ENCODE measurements at places on chromosomes 6 and 20.

GRCh38 chr6:2883673-2884072, 19.4 kb downstream of the SERPINB9 start:
- no peak for DNase-seq
- H3K27me3 ChIP-seq = no peaks in the 10 kb centered on the region
- no peaks in the 10 kb centered on the region for H3K36me3 ChIP-seq
- H3K4me3 ChIP-seq = no peak overlapping the region
- H3K4me1 ChIP-seq = no peaks in the 10 kb centered on the region

DNA sequence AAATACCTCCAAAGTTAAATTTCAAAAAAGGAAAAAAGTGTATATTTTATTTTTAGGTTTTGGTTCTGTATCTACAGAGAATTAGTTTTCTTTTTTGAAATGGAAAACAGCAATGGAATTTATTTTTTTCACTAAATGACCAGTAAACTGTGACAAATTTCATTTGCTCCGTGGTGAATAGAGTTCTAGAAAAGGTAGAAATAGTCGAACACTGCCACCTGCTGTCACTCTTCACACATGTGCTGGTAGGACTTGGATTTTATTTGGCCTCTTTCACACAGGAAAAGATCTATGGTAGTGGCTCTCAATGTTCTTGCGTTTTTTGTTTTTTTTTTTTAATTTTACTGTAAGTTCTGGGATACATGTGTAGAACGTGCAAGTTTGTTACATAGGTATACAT, 312.5 kb downstream of the EYA4 start:
- H3K36me3 ChIP-seq = no peaks in the 10 kb centered on the region
- no peaks in the 10 kb centered on the region for H3K27me3 ChIP-seq
- DNase-seq = no peak
- H3K4me3 ChIP-seq = no peak overlapping the region
- H3K4me1 ChIP-seq = peaks cover 5% of the 10 kb centered on the region

DNA sequence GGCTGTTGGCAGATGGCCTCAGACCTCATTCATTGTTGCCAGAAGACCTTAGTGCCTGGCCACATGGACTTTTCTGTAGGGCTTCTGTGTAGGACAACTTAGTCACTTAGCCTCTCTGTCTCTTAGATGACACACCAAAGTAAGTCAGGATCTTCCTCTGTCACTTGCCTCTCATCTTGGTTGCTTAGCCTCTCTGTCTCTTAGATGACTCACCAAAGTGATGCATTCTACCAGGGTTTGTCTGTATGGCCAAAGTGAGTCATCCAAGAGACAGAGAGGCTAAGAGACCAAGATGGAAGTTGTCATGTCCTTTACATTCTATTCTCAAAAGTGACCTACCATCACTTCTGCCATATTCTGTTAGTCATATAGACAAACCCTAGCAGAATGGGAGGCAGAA, 255.9 kb upstream of the DEFB112 start:
- no peaks in the 10 kb centered on the region for H3K4me1 ChIP-seq
- no peaks in the 10 kb centered on the region for H3K27me3 ChIP-seq
- no peaks in the 10 kb centered on the region for H3K36me3 ChIP-seq
- no peak for DNase-seq
- H3K27ac ChIP-seq = no peak overlapping the region
- H3K4me3 ChIP-seq = no peak overlapping the region

DNA sequence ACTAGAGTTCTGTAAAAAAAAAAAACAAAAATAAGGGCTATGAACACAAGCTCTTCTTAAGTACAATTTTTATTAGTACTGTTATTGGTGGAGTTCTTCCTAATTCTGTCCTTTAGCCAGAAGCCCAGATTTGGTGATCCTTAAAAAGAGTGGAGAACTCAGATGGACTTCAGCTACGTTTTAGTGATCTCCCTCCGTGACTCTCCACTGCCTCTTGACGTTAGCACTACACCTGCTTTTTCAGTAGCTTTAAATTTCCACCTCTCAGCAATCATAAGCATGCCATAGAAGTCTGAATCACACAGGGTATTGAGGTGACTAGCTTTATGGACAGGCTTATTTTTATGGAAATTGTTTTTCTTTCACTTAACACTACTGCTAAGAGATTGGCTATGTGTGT, 17.7 kb downstream of the DHX35 start:
- no peak overlapping the region for H3K4me3 ChIP-seq
- H3K4me1 ChIP-seq = no peaks in the 10 kb centered on the region
- DNase-seq = no peak
- no peak overlapping the region for H3K27ac ChIP-seq
- H3K36me3 ChIP-seq = peaks cover 10% of the 10 kb centered on the region

DNA sequence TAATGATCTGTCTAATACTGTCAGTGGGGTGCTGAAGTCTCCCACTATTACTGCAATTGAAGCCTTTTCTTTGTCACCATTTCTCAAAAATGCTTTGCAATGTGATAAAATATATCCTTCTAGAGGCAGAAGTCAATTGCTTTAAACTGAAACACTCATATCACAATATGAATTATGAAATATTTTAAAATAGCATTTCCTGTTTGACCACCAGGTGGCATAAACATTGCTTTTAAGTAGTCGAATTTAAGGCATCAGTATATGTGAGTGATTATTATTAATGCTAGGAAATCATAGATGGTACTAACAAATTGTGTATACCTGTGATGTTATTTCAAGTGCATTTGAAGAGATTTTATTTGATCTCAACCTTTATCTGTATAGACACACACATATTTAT, 87.5 kb downstream of the MEI4 start:
- H3K27me3 ChIP-seq = no peaks in the 10 kb centered on the region
- H3K4me1 ChIP-seq = no peaks in the 10 kb centered on the region

GRCh38 chr20:51500311-51500710, 42.2 kb downstream of the NFATC2 start:
- no peak for DNase-seq
- no peaks in the 10 kb centered on the region for H3K36me3 ChIP-seq
- H3K4me1 ChIP-seq = peaks cover 36% of the 10 kb centered on the region

GRCh38 chr6:164108092-164108491, 693.6 kb downstream of the QKI start:
- no peak overlapping the region for H3K4me3 ChIP-seq
- no peak overlapping the region for H3K27ac ChIP-seq
- H3K36me3 ChIP-seq = no peaks in the 10 kb centered on the region
- H3K27me3 ChIP-seq = no peaks in the 10 kb centered on the region
- peaks cover 8% of the 10 kb centered on the region for H3K4me1 ChIP-seq

GRCh38 chr6:50961611-50962010, 142.9 kb downstream of the TFAP2B start:
- H3K4me1 ChIP-seq = no peaks in the 10 kb centered on the region
- DNase-seq = no peak
- H3K27me3 ChIP-seq = no peaks in the 10 kb centered on the region

DNA sequence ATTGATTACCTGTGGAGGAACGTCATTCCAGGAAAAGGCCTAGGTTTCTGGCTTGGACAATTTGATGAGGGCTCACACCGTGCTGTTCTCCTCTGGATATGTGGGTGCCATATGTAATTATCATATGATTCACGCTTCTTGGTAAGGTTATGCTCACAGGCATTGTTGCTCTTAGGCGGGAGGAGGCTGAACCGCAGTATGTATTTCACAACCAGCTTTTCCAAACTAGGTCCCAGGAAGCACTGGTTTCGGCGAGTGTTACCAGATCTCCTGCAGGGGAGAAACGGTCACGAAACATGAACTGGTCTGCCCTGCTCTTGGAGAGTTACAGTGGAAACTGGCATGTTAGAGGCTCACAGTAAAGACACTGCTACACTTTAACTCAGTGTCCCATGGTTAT, 793 bp upstream of the FAM50B start:
- H3K4me3 ChIP-seq = peak overlapping the region; percentile 48
- no peak for DNase-seq
- H3K27me3 ChIP-seq = no peaks in the 10 kb centered on the region
- H3K27ac ChIP-seq = peak overlapping the region; percentile 61

DNA sequence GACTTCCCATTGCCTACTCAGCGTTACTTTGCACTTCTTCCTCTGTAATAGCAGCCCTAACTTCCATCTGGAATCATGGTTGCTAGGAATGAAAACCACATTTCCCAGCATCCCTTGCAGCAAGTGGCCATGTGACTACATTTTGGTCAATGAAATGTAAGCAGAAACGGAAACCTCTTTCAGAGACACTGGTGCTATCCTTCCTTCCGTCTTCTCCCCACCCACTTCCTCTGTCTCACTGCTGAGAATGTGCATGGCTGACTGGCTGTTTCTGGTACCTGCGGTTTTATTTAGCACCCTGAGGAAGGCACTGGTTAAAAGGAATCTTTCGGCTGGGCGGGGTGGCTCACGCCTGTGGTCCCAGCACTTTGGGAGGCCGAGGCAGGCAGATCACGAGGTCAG, 107.4 kb downstream of the SCML4 start:
- H3K4me3 ChIP-seq = no peak overlapping the region
- no peak for DNase-seq
- H3K27me3 ChIP-seq = no peaks in the 10 kb centered on the region

- H3K4me3 ChIP-seq = peak overlapping the region; percentile 90
- peak; percentile 55 for DNase-seq
- H3K36me3 ChIP-seq = no peaks in the 10 kb centered on the region
- H3K27ac ChIP-seq = peak overlapping the region; percentile 70
- H3K27me3 ChIP-seq = no peaks in the 10 kb centered on the region
- H3K4me1 ChIP-seq = peaks cover 73% of the 10 kb centered on the region
These were observed 3.1 kb downstream of the PLCG1 start for GRCh38 chr20:41140226-41141133.

DNA sequence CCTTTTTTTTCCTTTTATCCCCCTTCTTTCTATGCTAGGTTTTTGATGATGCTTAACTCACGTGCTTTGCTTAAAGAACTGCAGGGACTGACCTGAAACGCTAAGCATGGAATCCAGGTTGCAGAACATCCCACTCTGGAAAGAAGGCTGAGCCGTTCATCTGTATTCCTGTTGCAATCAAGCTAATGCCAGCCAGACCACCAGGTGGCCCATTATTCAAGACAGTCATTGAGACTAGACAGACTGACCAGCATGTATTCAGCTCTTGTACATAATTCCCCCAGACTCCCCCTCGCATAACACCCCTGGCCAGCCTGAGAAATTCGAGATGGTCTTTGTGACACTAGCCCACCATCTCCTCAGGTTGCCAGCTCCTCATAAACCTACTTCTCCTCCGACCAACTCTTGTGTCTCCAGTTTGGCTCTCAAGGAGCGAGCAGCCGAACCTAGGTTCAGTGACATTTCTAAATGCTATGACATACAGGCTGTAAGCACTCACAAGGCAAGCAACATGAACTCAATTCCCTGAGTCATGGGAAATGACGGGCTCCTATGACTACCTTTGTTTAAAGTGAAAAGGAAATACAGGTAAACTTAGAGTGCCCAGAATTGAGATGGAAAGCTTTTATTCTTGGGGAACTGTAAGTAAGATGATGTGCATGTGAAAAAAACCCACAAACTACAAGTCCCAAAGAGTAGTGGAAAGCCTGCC, 309.3 kb upstream of the CDYL start:
- no peak for DNase-seq
- no peak overlapping the region for H3K4me3 ChIP-seq

DNA sequence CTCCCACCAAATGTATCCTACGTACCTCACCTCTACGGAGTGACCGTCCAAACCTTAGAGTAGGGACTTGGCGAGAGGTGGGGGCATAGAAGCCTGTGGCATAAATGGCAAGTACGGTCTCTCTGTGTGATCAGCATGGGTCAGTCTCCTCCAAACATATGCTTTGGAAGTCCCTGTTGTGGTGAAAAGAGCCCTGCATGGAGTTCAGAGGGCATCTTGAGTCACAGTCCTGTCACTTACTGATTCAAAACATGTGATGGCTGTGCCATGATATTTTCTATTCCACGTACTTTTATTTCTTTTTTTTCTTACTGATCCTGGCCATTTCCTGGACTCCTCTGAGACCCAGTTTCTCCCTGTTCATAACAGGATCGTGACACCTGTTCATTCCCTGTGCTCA, 67.5 kb upstream of the CEP85L start:
- H3K27ac ChIP-seq = no peak overlapping the region
- H3K4me3 ChIP-seq = no peak overlapping the region
- H3K36me3 ChIP-seq = no peaks in the 10 kb centered on the region
- DNase-seq = no peak
- no peaks in the 10 kb centered on the region for H3K27me3 ChIP-seq
- no peaks in the 10 kb centered on the region for H3K4me1 ChIP-seq

DNA sequence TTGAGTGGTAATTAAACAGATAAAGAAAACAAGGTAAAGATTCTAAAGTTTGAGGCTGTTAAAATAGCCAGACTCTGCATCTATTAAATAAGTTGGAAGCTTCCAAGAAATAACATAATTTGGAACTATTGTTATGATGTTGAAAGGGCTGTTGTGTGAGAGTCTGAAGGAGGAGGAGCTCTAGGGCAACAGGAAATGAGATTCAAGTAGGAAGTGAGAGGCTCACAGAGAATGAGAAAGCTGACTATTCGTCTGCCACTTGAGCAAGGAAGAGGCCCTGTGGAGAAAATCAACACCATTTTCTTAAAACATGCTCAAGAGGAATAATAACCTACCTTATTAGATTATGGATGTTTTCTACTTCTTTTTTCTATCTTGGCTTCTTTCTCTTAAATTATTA, 185.2 kb downstream of the SLC24A3 start:
- no peaks in the 10 kb centered on the region for H3K4me1 ChIP-seq
- H3K4me3 ChIP-seq = no peak overlapping the region
- H3K27ac ChIP-seq = no peak overlapping the region
